ENCODE measurements at places on chromosomes 2 and 18. TPM values are rescaled to one million over a fixed set of nuclear protein-coding genes. Genes with fewer than 3 reads are reported as not detected.

Gene REG3G
- total RNA-seq, result not detected

Gene PARD6G
- 3.0 TPM for total RNA-seq

Gene AQP12A
- total RNA-seq, result not detected

Gene TMEM163
- not detected for total RNA-seq

Gene GKN2
- total RNA-seq, result not detected

Gene ASPRV1
- 0.34 TPM for total RNA-seq
